Activated CD4-positive, alpha-beta memory T cell treated with anti-CD3 and anti-CD28 coated beads, Interleukin-2, amount 10 ng/mL, durations not matched to agents 7 days and 5 days (primary cell): ENCODE measurements at places on chromosomes 7 and 10. TPM values are rescaled to one million over a fixed set of nuclear protein-coding genes. Genes with fewer than 3 reads are reported as not detected.

DNA sequence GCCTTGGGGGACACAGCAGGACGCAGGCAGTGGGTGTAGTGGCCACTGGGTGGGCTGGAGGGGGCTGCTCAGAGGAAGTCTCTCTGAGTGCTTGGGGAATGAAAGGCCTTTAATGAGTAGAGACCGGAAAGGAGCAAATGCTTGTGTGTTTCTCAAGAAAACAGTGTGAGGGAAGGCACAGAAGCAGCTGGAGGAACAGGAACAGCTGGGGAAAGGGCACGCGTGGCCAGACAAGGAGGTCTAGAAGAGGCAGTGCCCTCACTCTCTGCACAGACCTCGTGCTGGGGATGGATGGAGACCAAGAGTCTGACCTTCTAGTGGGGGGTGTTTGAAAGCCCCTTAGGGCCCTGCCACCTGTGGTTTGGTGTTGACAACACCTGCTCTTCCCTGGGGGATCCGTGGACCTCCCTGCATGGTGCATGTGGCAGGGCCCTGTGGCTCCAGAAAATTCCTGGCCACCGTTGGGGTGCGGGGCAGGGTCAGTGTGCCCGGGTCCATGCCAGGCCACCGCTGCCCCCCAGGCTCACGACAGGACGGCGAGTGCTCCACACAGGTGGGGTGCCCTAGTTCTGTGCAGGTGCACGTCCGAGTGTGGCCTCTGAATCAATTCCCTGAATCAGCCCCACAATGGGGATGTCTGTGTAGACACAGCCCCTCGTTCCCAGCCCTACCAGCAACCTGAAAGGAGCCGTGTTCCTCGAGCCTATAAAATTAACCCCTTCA is 25.9 kb upstream of the FAM20C start:
- no peaks in the 10 kb centered on the region for H3K36me3 ChIP-seq
- no peak overlapping the region for H3K4me3 ChIP-seq
- H3K27me3 ChIP-seq = peaks cover 2% of the 10 kb centered on the region
- no peak for DNase-seq

- H3K36me3 ChIP-seq = no peaks in the 10 kb centered on the region
- H3K4me3 ChIP-seq = no peak overlapping the region
- no peaks in the 10 kb centered on the region for H3K4me1 ChIP-seq
- no peak for DNase-seq
- H3K27ac ChIP-seq = no peak overlapping the region
These were observed 544.2 kb upstream of the PHF14 start for GRCh38 chr7:10429511-10429910.

GRCh38 chr7:129821476-129821875 is 131.3 kb downstream of the UBE2H start:
- no peak overlapping the region for H3K27ac ChIP-seq
- peaks cover 12% of the 10 kb centered on the region for H3K4me1 ChIP-seq
- H3K27me3 ChIP-seq = peaks cover 5% of the 10 kb centered on the region
- H3K4me3 ChIP-seq = no peak overlapping the region
- peaks cover 6% of the 10 kb centered on the region for H3K36me3 ChIP-seq

DNA sequence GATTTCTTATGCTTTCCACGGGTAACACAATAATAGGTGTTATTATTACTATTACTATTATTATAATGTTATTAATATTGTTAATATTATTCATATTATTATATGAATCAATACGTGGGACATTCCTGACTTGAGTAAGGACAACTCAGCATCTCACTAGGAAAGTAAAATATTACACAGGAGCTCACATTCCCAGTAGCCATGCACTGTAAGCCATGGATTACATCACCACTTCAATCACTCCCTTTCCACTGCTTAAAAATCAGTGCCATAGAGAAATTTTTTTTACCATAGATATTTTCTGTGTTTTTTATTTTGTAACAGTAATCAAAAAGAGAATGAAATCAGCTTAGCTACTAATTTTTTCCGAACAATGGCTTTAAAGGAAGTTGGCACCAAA is 68.5 kb upstream of the DGKI start:
- peaks cover 10% of the 10 kb centered on the region for H3K4me1 ChIP-seq
- no peak overlapping the region for H3K4me3 ChIP-seq
- no peaks in the 10 kb centered on the region for H3K27me3 ChIP-seq
- DNase-seq = no peak

DNA sequence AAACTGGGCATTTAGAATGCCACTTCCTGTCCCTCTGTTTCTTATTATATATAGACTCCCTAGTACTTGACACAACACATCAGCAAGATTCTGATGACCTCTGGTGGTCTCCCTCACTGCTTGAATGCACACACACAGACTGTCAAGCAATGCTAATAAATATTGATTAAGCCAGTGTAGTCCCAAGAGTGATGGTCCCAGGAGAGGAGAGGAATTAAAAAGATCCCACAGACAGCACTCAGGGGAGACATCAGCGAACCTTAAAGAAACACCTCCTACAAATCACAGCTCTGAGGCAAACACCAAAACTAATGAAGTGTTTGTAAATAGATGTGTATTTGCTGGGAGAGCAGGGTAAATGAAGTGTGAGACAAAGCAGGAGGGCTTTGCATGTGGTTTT is 1291.2 kb downstream of the XPNPEP1 start:
- H3K27ac ChIP-seq = no peak overlapping the region
- H3K36me3 ChIP-seq = no peaks in the 10 kb centered on the region
- no peaks in the 10 kb centered on the region for H3K27me3 ChIP-seq
- DNase-seq = no peak
- no peak overlapping the region for H3K4me3 ChIP-seq

GRCh38 chr10:52805414-52806285 is 33.1 kb upstream of the MBL2 start:
- H3K36me3 ChIP-seq = no peaks in the 10 kb centered on the region
- H3K4me3 ChIP-seq = no peak overlapping the region
- H3K27ac ChIP-seq = no peak overlapping the region
- H3K27me3 ChIP-seq = no peaks in the 10 kb centered on the region
- DNase-seq = no peak

GRCh38 chr7:101956130-101956529 is 138.7 kb downstream of the CUX1 start:
- no peak for DNase-seq
- H3K4me3 ChIP-seq = no peak overlapping the region
- H3K36me3 ChIP-seq = no peaks in the 10 kb centered on the region
- peaks cover 14% of the 10 kb centered on the region for H3K4me1 ChIP-seq
- no peak overlapping the region for H3K27ac ChIP-seq

- H3K27me3 ChIP-seq = no peaks in the 10 kb centered on the region
- H3K27ac ChIP-seq = no peak overlapping the region
- H3K4me1 ChIP-seq = no peaks in the 10 kb centered on the region
- no peaks in the 10 kb centered on the region for H3K36me3 ChIP-seq
These were observed 301.5 kb downstream of the FZD1 start for GRCh38 chr7:91565499-91566401.

DNA sequence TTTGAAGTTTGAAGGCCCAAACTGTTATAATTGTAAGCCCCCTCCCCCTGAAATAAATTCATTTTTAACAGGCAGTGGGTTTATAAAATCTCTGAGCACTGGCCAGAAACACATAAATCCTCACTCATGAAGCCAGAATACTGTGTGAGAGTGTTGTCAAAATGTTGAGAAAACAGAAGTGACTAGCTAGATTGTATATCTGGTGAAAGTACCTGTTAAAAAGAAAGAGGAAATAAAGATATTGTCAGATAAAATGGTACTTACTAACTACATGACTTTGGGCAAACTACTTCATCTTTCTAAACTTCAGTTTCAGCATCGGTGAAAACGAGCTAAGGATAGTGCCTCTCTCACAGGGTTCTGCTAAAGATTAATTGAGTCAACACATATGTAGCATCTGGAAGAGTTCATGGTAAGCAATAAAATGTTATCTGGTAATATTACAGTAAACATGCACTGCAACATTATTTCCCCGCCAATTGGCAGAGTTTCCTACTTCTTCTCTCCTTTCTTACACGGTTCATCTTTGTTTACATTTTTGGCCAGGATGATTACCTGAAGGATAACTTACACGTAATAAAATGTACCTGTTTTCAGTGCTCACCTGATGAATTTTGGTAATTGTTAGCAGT is 202.5 kb upstream of the CHRM2 start:
- H3K27ac ChIP-seq = no peak overlapping the region
- H3K4me3 ChIP-seq = no peak overlapping the region

DNA sequence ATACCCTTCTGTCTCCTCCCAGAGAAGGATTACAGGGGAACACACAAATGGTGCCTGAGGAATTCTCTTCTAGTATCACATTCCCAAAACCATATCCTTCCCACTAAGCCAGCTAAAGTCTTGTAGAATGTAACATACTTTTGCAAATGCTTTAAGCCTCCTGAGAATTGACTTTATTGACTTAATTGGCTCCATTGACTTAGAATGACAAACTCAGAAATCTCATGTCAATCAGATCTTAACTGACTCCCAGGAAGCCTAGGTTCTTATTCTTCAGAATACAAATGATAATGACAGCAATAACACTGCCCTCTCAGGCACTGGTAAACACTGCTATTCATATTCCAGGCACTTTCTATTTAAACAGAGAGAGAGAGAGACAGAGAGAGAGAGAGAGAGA is 356.9 kb upstream of the PRKCQ start:
- H3K27me3 ChIP-seq = peaks cover 19% of the 10 kb centered on the region
- no peak for DNase-seq
- no peak overlapping the region for H3K27ac ChIP-seq
- H3K4me1 ChIP-seq = no peaks in the 10 kb centered on the region
- no peaks in the 10 kb centered on the region for H3K36me3 ChIP-seq
- no peak overlapping the region for H3K4me3 ChIP-seq

ANKRD1 gene
- not detected for total RNA-seq

ADCYAP1R1 gene
- total RNA-seq = not detected

C10orf143 gene
- total RNA-seq = 2.5 TPM

COBL gene
- not detected for total RNA-seq

MIOS gene
- total RNA-seq = 22.8 TPM

SERPINE1 gene
- total RNA-seq = 0.23 TPM

TMEM130 gene
- not detected for total RNA-seq
